ENCODE measurements at places on chromosomes 2 and 18.
A peak's percentile ranks its signal among the peaks of the same experiment; 100 is the strongest.

- no peak overlapping the region for H3K27ac ChIP-seq
- H3K4me1 ChIP-seq, result no peaks in the 10 kb centered on the region
- DNase-seq, result peak; percentile 68
- peaks cover 18% of the 10 kb centered on the region for H3K27me3 ChIP-seq
Observed at GRCh38 chr2:239035361-239035814, 187.5 kb downstream of the TWIST2 start.

GRCh38 chr2:172552547-172553291 is 3.2 kb upstream of the PDK1 start:
- no peaks in the 10 kb centered on the region for H3K36me3 ChIP-seq
- no peak overlapping the region for H3K4me3 ChIP-seq
- DNase-seq, result no peak

DNA sequence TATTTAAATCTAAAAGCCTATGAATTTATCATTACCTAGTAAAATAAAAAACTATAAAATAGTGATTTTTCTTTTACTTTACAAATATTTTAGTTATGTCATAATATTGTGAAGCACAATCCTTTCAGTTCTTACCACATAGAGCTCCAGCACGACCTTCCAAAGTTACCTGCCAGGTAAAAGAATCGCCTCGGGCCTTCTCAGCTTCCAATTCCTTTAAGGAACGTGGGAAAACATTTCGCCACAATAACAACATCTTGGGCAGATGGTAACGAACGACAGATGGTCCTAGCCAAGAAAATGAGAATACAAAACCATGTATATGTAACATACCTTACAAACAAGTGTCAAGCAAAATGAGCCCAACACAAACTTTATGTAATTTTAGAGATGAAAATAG is 23.7 kb downstream of the HEATR5B start:
- DNase-seq, result no peak
- peaks cover 68% of the 10 kb centered on the region for H3K36me3 ChIP-seq
- no peaks in the 10 kb centered on the region for H3K4me1 ChIP-seq
- H3K27ac ChIP-seq, result no peak overlapping the region
- no peaks in the 10 kb centered on the region for H3K27me3 ChIP-seq

DNA sequence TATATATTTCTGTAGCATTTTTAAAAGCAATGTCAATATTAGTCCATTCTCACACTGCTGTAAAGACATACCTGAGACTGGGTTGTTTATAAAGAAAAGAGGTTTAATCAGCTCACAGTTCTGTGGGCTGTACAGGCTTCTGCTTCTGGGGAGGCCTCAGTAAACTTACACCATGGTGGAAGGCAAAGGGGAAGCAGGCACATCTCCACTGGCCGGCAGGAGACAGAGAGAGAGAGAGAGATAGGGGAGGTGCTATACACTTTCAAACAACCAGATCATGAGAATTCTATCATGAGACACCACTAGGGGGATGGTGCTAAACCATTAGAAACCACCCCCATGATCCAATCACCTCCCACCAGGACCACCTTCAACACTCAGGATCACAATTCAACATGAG is 43.1 kb downstream of the CHMP3 start:
- no peak overlapping the region for H3K4me3 ChIP-seq
- H3K27me3 ChIP-seq, result no peaks in the 10 kb centered on the region
- peaks cover 26% of the 10 kb centered on the region for H3K36me3 ChIP-seq
- no peak overlapping the region for H3K27ac ChIP-seq
- no peak for DNase-seq

DNA sequence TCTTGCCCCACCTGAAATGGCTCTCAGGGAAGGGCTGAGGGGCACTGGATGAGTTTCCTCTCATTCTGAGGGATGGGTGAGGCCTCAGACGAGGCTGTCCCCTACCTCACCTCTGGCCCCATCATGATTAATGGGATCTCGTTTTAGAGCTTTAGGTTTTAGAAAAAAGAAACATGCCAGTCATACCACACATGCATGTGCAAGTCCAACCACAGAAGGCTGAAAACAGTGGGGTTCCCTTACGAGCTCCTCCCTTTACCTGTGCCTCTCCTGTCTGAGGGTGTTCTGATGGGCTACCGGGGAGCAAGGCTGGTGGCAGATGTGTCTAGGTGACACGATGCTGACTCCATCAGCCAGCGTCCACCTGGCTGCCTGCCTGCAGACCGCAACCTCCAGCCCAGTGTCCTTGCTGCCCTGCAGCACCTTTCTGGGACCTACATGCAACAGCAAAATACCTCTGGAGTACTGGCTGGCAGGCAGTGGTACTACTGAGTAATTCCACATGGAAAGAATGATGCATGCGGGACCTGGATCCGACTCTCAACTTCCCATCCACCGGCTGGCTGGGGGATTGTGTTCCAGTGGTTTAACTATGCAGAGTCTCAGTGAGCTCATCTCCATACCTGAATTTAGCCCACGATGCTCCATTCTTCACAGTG is 9.1 kb upstream of the LYPD6B start:
- no peaks in the 10 kb centered on the region for H3K36me3 ChIP-seq
- DNase-seq, result no peak
- H3K4me1 ChIP-seq, result no peaks in the 10 kb centered on the region
- peaks cover 20% of the 10 kb centered on the region for H3K27me3 ChIP-seq

DNA sequence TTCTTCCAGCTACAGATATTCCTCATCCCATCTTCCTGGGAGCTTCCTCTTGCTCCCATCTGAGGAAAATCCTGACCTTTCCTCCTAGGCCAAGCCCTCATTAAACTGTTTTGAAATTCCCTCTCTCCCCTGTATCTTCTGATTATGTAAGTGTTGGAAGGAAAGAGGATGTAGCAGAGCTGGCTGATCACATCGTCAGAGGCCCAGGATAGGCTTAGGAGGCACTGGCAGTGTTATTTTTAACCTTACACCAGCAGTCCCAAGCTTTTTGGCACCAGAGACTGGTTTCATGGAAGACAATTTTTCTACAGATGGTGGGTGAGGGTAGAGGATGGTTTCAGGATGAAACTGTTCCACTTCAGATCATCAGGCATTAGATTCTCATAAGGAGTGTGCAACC is 630.4 kb downstream of the EPHA4 start:
- H3K36me3 ChIP-seq, result no peaks in the 10 kb centered on the region
- no peak overlapping the region for H3K27ac ChIP-seq
- H3K27me3 ChIP-seq, result no peaks in the 10 kb centered on the region
- no peak overlapping the region for H3K4me3 ChIP-seq
- no peak for DNase-seq

- no peak overlapping the region for H3K27ac ChIP-seq
- no peak overlapping the region for H3K4me3 ChIP-seq
- H3K4me1 ChIP-seq, result peaks cover 11% of the 10 kb centered on the region
- H3K36me3 ChIP-seq, result no peaks in the 10 kb centered on the region
- DNase-seq, result no peak
Observed at GRCh38 chr18:48809365-48809764, 141.4 kb downstream of the SMAD7 start.

GRCh38 chr2:95306336-95306895 is 9.3 kb downstream of the KCNIP3 start:
- H3K4me3 ChIP-seq, result no peak overlapping the region
- no peaks in the 10 kb centered on the region for H3K27me3 ChIP-seq
- no peak overlapping the region for H3K27ac ChIP-seq
- DNase-seq, result no peak

GRCh38 chr2:237490009-237490711 is 3.1 kb downstream of the MLPH start:
- H3K27ac ChIP-seq, result no peak overlapping the region
- DNase-seq, result no peak
- no peaks in the 10 kb centered on the region for H3K27me3 ChIP-seq
- no peaks in the 10 kb centered on the region for H3K36me3 ChIP-seq

DNA sequence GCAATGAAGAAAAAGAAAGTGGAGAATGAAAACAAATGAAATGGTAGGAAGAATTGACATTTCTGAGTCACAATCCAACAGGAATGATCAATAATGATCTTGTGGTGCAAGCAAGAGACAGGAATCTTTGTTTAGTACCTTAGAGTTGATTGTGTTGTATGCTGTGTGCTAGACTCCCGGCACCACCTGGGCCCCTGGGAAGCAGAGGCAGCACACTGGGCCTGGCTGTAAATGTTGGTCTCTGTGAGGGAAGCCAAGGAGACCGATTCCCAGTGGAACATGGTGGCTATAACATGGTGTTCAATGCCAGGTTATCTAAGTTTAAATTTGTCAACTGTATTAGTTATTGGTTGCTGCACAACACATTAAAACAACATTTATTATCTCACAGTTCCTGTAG is 9.8 kb upstream of the CWC22 start:
- no peak overlapping the region for H3K27ac ChIP-seq
- H3K4me1 ChIP-seq, result no peaks in the 10 kb centered on the region
- H3K27me3 ChIP-seq, result no peaks in the 10 kb centered on the region
- no peak overlapping the region for H3K4me3 ChIP-seq
- no peak for DNase-seq

- no peaks in the 10 kb centered on the region for H3K36me3 ChIP-seq
- no peaks in the 10 kb centered on the region for H3K4me1 ChIP-seq
- no peak overlapping the region for H3K4me3 ChIP-seq
- H3K27ac ChIP-seq, result no peak overlapping the region
Observed at GRCh38 chr2:11357428-11357972, 13.1 kb upstream of the ROCK2 start.

DNA sequence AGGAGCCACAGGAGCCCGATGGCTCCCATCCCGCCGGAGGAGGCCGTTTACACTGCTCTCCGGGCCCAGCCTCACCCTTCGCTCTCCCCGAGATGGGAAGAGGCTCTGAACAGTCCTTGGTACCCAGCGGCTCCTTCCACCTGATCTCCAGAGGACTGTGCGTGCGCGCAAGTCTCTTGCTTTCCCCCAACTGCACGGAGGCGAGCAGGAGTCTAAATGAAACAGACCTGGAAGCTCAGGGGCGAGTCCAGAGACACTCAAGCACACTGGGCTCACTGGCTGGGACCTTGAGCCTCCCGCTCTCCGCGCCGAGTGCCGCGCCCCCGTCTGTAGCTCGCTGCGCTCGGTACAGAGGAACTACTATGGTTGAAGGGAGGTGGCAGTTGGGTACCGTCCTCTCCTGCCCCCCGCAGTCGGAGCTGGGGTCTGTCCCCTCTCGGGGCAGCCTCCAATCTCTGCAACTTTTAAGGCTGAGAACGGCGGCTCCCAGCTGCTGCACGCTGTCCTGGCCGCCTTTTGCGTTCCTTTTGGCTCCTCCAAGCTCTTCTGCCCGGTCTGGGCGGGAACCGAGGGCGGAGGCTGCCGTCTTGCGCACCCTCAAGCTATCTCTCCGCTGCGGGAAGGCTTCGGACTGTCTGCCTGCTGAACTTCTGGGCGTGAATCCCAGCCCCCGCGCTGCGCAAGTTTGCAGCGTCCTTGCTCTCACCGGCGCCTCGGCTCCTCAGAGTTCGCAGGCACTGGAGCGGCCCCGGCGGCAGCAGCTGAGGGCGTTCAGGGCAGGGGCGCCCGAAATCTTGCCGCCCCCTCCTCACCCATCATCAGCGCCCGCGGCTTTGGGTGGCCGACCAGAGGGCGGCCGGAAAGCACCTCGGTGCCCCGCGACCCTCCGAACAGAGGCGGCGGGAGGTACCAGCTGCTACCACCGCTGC is 491 bp downstream of the ALK start:
- H3K27ac ChIP-seq, result no peak overlapping the region
- H3K36me3 ChIP-seq, result no peaks in the 10 kb centered on the region
- peaks cover 8% of the 10 kb centered on the region for H3K27me3 ChIP-seq
- no peak for DNase-seq
- H3K4me1 ChIP-seq, result no peaks in the 10 kb centered on the region

- peaks cover 20% of the 10 kb centered on the region for H3K27me3 ChIP-seq
- no peak for DNase-seq
- no peak overlapping the region for H3K27ac ChIP-seq
- no peak overlapping the region for H3K4me3 ChIP-seq
- H3K36me3 ChIP-seq, result no peaks in the 10 kb centered on the region
Observed at GRCh38 chr2:41933585-41934320, 114.1 kb upstream of the PKDCC start.

DNA sequence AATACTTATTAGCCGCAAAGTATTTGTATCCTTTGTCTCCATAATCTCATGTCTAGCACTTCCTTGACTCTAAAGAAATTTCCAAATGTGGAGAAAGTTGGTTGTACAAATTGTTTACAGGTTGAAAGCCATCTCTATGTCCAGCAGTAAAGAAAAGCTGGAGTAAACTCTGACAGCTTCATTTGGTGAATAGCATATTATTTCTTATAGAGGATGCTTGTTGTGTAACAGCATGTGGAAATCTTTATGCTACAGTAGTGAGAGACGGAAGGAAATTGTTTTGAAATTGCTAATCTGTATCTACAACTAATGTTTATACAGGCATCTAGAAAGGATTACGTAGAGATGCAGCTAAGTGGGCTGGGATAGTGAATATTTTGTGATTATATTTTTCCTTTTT is 78.5 kb downstream of the UGGT1 start:
- no peak for DNase-seq
- H3K4me1 ChIP-seq, result no peaks in the 10 kb centered on the region
- H3K36me3 ChIP-seq, result peaks cover 98% of the 10 kb centered on the region
- no peak overlapping the region for H3K4me3 ChIP-seq
- H3K27me3 ChIP-seq, result no peaks in the 10 kb centered on the region

GRCh38 chr18:48521723-48522122 is 17.1 kb upstream of the CTIF start:
- H3K4me3 ChIP-seq, result no peak overlapping the region
- H3K4me1 ChIP-seq, result no peaks in the 10 kb centered on the region
- no peaks in the 10 kb centered on the region for H3K36me3 ChIP-seq
- peaks cover 16% of the 10 kb centered on the region for H3K27me3 ChIP-seq

- no peaks in the 10 kb centered on the region for H3K36me3 ChIP-seq
- DNase-seq, result no peak
- H3K4me3 ChIP-seq, result no peak overlapping the region
Observed at GRCh38 chr18:3810296-3810695, 360.3 kb downstream of the TGIF1 start.

DNA sequence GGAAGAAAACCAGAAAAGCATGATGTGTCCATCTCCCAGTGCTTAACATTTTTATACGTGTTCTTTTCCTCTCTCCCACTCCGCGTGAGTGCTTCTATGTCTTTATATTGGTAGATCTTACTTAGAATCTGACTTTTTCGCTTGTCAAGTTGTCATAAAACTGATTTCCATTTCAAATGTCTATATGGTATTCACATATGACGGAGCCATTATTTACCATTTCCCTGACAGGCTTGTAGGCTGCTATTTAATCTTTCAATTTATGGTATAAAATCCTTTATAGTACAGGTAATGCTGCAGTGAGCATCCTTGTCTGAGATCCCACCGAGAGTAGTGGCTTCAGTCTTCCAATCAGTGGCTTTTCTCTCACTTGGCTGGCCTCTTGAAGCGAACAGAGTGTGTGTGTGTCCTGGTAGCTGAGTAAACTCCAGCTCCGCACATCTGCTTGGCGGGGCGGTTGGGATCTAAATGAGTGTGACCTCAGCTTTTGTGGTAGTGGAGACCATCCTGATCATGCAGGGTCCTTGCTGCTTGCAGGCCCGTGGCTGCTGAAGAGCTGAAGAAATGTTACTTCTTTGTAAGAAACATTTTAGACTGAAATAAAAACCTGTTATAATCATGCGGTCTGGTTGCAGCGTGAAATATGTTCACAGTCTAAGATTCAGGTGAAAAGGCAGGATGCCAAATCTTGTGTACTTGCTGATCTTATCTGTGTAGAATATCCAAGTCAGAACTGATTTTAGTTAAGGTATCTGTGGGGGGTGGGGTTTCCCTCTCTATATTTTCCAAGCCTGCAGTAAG is 40.2 kb downstream of the INPP4A start:
- H3K27ac ChIP-seq, result no peak overlapping the region
- no peaks in the 10 kb centered on the region for H3K36me3 ChIP-seq
- no peaks in the 10 kb centered on the region for H3K27me3 ChIP-seq
- DNase-seq, result no peak
- H3K4me3 ChIP-seq, result no peak overlapping the region
